ENCODE measurements at places on chromosomes 3 and 15.

GRCh38 chr3:11539677-11540076 is 104.0 kb downstream of the VGLL4 start:
- DNase-seq = no peak

- no peak for DNase-seq
Measured at GRCh38 chr3:113008117-113008516, 17.3 kb downstream of the GTPBP8 start.

GRCh38 chr3:55571216-55571813 is 84.2 kb upstream of the WNT5A start:
- no peak for DNase-seq

DNA sequence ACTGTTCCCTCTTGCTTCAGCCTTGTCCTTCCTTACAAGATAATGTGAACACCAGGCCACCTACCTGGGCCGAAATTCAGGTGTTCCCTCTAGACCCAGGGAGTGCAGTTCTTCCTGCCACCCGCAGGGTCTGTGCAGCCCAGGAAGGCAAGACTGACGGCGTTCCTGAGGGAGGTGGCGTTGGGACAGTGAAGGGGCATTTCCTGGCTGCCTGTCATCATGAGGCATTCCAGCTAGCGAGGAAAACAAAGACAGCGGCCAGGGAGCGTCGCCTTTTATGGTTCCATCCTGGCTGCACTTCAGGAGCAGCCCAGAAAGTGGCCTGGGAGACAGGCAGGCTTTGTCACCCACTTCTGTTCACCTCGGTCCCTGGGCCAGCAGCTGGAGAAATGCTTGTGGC is 84.8 kb upstream of the WNT5A start:
- DNase-seq = no peak

- peak; percentile 15 for DNase-seq
Measured at GRCh38 chr3:9690451-9691450, 12.9 kb upstream of the CPNE9 start.

DNA sequence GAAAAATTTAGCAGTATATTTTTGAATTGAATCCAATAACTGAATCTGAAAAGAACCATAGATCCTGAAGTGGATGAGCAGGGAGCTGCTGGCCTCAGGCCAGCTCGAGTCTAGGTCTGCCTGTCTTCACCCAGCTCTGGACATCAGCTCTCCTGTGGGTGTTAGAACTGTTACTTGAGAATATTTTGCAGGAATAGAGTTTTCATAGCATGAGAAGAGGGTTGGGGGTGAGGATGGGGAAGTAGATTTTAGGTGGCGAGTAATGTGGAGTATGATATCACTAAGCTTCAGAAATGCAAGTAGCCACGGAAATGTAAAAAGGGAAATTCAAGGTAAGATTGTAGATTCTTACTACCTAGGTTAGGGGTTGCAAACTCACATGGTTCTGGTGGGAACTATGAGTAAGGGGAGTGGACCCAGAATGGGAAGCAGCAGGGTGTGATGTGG is 6.2 kb downstream of the RAB8B start:
- DNase-seq = no peak

DNA sequence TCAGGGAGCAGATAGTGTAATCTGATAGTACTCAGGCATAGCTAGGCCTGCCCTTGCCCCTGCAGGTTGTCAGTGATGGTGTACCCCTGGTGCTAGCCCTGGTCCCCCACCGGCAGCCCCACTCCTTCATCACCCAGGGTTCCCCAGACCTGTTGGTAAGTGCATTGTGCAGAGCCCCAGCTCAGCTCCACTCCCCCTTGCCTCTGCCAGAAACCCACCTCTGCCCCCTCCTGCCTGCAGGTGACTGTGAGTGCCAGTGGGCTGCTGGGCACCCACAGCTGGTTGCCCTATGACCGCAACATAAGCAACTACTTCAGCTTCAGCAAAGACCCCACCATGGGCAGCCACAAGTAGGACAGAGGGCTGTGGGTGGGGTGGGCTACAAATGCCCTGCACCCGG is 27.5 kb downstream of the NBEAL2 start:
- DNase-seq = no peak

DNA sequence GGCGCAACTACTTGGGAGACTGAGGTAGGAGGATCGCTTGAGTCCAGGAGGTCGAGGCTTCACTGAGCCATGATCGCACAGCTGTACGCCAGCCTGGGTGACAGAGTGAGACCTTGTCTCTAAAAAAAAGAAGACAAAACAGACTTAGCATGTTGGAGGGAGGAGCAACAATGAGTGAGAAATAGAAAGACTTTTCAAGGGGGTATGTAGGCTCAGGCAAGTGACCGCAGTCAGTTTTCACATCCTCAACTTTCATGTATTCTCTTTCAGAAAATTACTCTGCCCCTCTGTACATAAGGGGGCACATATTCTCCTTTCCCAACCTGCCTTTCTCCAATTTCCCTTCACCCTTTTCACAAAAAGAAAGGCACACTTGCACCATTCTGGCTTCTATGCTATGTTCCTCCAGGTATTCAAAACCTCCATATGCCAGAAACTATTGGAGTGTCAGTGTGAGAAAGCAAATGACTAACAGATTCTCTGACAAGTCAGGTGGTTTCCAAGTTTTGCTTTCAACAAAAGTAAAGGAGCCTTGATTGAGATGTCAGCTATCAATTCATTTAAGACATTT is 7.6 kb downstream of the NSUN3 start:
- DNase-seq = no peak

DNA sequence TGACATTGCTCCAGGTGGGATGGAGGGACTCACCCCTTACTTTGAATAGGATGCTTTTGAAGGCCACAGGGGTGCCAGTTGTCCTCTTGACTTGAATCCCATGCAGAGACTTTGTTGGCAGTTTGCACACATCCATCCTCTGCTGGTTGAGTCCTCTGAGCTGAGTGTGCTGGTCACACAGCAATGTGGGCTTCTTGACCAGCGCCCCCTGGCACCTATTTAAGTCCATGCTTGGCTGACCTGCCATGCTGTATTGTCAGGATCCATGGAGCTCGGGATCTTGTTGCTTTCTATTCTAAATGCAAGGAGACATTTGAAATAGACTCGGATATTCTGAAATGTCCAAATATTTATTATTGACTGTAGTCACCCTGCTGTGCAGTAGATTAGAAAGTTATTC is 19.8 kb downstream of the RAB7A start:
- no peak for DNase-seq

GRCh38 chr3:38985981-38986380 is 65.8 kb downstream of the SCN11A start:
- no peak for DNase-seq

DNA sequence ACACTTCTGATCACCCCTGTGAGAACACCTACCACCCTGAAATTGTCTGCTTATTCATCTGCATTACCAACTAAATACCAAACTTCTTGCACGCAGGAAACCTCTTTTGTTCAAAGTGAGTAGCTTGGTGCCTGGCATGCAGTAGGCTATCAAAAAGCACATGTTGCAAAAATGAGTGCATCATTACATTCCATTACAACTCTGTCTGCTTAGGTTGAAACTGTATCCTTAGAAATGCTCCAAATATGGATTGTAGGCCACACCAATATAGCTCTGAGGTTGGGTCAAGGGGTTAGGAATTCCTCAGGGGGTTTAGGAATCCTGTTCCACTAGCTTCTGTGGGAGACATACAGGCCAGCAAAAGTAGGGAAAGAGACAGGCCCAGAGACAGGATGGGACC is 107.2 kb downstream of the THRB start:
- DNase-seq = no peak

- no peak for DNase-seq
Measured at GRCh38 chr15:29225534-29226234, 43.9 kb downstream of the NSMCE3 start.

DNA sequence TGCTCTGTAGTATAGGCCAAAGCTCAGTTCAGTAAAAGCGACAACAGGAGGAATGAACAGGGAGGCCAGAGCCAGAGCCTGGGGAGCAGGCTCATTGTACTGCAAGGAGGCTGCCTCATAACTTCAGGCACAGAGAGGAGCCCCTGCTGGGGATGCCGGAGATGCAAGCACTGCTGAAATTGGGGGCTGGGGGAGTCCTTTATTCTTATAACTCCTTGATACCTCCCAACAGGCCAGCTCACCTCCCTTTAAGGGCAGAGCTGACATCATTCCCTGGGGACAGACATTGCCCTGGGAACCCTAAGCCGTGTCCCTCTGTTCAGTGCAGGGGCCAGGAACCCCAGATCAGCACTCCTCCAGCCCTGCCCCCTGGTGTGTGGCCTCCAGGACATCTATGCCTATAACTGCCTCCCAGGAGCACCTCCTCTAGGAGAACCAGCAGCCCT is 83.8 kb upstream of the MRPS22 start:
- DNase-seq = no peak

GRCh38 chr15:52288051-52288942 is 7.3 kb downstream of the MYO5C start:
- DNase-seq = no peak

DNA sequence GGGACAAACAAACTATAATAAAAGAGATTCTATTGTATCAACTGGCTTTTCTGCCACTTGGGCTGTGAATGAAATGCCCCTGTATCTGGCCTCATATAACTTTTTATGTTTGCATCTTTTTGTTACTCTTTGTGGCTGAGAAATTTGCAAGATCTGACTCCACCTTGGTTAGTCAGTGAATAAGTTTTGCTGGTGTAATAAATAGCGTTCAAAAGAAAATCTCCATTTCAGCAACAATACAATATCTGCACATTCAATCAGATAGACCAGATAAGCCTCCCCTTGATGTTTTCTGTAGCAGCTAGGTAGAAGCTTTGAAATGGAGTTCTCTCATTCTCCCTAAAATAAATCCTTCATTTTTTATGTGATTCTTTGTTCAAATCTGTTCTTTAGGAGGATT is 12.0 kb downstream of the TRAT1 start:
- DNase-seq = no peak

- DNase-seq = no peak
Measured at GRCh38 chr3:77601823-77602415, 562.0 kb downstream of the ROBO2 start.

DNA sequence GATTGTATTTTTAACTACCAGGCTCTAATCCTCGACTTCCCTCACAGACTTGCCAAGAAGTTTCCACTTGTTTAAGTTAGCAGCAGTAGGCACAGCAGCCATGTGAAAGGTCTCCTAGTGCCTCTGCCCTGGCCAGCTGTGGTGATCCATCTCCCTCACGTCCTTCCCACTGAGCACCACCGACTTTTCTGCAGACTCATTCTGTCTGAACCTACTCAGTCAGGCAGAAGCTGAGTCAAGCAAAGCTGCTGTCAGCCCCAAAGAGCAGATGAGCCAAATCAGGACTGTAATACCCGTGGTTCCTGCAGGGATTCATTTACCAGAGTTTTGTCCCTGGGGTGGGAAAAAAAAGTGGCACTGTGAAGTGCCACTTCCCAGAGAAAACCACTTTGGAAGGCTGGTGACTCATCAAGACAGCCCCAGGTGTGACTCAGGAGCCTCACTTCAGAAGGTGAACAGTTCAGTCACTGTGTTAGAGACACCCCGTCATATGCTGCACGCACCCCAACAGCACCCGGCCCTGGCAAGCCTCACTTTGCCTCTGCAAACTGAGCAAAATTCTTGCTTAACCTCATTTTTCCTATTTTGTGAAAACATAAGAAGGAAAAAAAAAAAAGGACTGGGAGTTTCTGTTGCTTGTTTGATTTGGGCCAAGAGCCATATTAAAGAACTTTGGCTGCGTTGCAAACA is 76.0 kb downstream of the WWTR1 start:
- DNase-seq = no peak

DNA sequence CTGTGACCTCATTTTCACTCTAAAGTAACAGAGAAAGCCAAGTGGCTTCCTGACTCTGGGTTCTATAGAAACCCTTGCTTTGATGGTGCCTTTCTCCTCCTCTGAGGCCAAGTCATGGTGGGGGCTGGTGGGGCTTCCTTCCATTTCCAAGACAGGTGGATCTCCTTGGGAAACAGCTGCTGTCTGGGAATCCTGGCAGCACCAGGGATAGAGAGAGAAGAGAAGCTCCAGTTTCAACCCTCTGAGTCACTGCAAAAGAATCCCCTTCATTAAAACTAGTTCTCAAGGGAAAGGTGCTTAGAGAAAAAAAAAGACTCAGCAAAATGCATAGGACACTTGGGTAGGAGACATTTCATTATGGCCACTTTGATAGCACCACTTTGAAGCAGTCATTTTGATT is 614.4 kb downstream of the FHIT start:
- DNase-seq = no peak

DNA sequence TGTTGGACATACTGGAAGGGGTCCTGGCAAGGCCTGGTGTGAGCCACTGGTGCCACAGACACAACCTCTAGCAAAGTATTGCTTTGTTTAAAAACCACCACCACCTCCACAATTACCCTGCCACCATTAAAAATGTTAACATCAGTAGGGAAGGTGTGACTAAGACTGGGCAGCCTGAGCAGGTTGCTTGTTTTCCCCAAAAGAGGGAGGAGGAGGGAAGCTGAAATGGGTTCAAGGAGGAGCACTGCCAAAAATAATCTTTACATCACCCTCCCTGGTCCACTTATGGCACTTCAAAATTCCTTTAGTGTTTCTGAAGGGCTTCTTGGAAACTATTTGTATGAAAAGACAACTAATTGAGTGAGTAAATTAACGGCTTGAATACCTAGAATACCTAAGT is 99.8 kb upstream of the FGF7 start:
- no peak for DNase-seq

GRCh38 chr3:45873036-45873435 is 13.3 kb upstream of the CCR9 start:
- DNase-seq = no peak

GRCh38 chr3:9193211-9193610 is 56.2 kb downstream of the SRGAP3 start:
- DNase-seq = no peak

DNA sequence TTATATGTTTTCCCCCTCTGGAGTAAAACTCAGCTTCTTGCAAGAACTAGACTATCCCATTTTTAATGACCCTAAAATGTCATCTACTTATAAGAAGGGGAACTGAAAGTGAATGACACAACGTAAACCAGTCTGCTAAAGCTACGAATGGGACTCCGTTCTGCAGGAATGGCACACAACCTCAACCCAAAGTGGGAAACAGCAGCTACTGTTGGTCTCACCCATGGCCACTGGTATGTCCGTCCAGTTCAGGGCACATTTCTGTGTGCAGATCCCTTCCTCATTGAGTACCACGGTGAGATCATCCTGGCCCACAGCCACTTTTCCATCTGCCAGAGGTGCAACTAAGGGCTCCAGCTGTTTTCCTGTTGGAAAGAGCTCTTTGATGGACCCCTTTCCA is 23.8 kb downstream of the VPS39 start:
- no peak for DNase-seq

- DNase-seq = peak; percentile 66
Measured at GRCh38 chr3:187773233-187774184, 28.2 kb upstream of the BCL6 start.

DNA sequence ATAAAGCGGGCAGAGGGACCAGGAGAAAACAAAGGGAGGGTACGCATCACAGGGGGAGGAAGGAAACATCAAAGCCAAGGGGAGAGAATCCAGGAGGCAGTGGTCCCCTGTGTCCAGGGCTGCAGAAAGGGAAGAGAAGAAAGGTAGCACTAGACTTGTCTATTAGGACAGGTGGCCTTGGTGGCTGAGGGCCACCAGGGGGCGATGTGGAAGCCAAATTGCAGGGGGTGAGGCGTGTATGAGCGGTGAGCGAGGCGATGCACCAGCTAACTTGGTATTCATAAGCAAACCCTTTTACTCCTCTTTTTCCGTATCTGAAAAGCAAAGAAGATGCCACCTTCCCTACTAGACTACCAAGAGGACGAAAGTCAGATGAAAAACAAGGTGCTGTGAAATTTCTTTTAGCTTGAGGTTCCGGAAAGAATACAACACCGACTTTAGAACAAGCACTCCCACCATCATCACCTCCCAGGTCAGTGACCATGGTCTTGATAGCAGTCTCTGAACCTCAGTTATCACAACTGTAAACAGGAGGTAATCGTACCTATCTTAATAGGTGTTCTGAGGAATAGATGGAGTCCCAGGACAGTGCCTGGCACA is 654.4 kb upstream of the ADAMTS9 start:
- DNase-seq = peak; percentile 14

All from HL-60 (cell line).